ENCODE measurements at places on chromosomes 7 and 10.

- no peak for DNase-seq
Observed at GRCh38 chr10:47282657-47283018, 17.4 kb upstream of the GDF10 start.

- no peak for DNase-seq
Observed at GRCh38 chr7:136078630-136079029, 101.5 kb upstream of the MTPN start.

GRCh38 chr7:96833676-96834453 lies 124.2 kb upstream of the SEM1 start:
- no peak for DNase-seq

- DNase-seq: no peak
Observed at GRCh38 chr10:16297642-16298041, 139.2 kb upstream of the PTER start.

DNA sequence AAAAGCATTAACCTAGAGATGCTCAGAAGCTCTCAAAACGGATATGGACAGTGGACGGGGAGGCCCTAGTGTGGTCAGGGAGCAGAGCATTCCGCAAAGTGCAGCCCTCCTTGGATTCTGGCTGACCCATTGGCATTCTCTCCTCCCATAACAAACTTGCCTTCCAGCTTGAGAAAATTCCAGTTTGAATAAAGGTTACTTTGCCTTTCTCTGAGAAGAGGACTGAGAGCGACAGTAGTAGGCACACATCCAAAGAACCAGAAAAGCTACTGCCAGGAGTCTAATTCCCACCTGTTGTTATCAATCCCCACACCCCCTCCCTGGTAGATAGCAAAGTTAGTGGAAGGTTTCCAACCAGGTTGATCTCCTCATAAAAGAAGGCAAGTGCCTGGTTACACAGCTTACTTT lies 84.7 kb upstream of the TRIL start:
- DNase-seq: no peak

DNA sequence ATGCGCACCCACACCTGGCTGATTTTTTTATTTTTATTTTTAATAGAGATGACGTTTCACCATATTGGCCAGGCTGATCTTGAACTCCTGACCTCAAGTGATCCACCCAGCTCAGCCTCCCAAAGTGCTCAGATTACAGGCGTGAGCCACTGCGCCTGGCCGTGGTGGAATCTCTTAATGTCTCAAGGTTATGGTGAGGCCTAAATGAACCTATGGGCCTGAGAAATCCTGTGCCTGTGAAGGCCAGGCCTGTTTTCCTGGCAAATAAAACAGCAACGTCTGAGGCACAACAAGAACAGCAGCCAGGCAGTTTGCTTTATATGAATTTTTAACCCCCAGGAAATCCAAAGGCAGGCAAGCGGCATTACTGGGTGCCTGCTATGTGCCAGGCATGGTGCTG lies 297.5 kb upstream of the ZMIZ1 start:
- no peak for DNase-seq

DNA sequence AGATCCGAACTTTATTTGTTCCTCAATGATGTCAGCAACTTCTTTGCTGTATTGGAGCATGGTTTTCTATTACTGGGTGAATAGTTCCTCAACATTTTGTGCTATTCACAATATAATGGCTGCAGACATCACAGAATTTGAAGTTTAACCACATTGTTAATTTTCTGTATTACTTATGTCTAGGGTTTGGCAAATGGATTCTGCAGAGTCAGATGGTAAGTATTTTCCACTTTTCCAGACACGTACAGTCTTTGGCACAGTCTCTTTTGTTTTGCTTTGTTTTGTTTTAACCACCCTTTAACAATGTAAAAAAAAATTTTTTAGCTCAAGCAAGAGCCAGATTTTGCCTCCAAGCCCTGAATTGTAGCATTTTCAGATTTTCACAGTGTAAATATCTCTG lies 36.8 kb upstream of the FOXK1 start:
- DNase-seq: no peak

DNA sequence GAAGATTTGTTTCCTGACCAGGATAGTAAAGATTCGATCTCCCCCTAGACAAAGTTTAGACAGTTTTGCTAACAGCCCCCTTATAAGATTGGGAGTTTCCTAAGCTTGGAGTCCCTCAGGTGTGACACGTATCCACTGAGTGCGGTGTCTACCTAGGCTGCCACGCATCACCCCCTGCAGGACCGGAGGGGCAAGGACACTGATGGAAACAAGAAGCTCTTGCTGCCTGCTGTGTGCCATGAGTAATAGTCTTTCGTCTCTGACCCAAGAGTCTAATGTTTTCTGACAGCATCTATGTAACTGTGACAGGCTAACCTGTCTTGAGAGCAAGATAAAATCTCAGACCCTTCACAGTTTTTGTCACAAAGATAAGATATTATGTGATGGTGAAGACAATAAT lies 173.5 kb downstream of the SEMA3E start:
- DNase-seq: peak; percentile 80

DNA sequence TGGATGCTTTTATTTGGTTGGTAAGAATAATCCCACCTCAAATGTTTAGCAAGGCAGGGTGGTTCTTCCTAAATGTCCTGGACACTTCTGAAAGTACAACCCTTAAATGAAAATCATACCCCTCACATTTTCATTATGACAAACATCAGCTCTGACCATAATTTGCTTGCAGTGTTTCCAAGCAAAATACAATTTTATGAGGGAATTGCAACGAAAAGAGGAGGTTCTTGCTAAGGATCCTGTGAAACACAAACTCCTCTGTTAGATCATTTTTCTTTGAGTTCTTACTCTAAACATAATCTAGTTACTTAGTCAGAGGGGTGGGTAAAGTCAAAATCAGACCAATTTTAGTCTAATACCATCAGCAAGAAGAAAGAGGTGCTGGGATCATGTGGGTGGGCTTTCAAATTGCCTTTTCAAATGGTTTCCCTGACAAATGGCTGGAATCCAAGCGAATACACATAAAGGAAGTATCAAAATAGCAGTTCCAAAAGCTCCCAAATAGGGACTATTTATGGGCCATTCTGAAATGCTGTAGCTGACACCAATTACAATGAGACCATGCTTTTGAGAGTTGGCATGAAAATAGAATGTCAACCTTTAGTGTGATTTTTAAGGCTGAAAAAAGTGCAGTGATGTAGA lies 164.9 kb upstream of the INHBA start:
- no peak for DNase-seq

GRCh38 chr10:100934084-100934659 lies 21.4 kb downstream of the SLF2 start:
- DNase-seq: no peak

DNA sequence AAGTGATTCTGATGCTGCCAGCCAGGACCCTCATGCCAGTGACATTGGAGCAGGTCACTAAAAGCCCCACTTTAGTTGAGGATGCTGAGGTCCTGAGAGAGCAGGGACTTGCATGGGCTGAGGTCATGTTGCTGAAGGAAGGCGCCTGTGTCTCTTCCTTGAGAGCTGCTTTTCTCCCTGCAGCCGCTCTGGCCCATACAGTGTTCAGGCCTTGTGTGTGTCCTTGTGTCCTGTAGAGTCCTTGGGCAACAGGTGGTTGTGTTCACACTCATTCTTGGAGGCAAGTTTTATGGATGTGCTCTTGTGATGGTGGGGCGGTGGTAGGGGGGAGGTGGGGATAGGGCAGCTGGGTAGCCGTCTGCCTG lies 33.3 kb downstream of the TSPAN14 start:
- no peak for DNase-seq

DNA sequence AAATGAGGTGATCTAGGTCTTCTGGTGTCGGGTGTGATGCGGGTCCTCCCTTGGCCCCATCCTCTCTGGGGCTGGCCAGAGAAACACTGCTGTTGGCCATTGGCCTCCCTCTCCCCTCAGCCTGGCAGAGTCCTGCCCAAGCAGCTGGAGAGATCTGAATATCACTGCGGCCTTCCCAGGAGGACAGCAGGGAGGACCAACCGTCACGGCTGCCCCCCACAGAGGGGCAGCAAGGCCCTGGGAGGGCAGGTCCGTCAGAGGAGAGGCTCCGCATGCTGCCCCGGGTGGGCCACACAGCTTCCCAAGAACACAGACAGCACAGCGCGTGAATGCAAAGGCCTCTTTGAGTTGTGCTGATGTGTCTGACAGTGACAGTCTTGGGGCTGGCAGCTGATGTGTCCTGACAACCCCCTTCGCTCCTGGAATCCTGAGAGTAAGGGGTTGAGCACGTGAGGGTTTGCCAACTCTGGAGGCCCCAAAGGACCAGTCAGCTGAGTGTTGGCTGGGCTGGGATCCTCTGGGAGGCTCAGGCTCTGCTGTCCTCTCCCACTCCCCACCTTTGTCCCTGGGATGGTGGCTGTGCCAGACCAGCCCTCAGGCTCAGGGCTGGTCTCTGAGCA lies 132.5 kb upstream of the UNC5B start:
- DNase-seq: peak; percentile 15

DNA sequence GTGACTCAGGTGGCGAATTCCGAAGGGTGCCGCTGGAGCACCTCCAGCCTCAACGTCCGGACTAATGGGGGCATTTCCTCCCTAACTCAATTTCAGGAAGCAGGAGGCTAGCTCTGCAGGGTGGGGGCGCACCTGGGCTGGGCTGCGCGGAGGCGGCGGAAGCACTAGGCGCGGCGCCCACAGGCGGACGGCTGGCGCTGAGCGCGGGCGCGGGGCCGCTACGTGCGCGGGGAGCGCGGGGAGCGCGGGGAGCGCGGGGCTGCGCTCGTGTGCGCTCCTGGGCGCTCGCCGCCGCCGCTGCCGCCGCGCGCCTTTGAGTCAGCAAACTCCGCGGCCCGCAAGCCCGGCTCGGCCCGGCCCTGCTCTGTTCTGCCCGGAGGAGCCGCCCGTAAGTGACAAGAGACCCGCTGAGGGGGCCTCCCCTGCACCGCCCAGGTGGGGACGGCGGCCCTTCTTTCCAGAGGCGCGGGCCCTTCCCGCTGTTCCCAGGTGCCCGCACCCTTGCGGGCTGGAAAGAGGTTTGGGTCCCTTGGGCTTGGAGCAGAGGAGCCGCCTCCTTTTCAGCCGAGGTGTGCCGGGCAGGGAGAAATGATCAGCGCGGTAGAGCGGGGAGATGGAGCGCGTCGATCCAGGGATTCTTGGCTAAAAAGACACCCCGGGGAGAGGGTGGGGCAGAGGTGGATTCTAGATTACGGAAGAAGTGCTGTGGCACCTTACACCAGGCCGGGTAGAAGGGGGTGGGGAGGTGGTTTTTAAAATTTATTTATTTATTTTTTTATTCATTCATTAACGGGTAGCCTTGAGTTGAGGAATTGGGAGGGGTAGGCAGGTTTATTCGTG lies at the start of gene SNX10:
Gene SNX10, plus strand, starts transcription at position 164 of the 840 bp plus-strand sequence. CDS start 54,581 bp downstream, outside the sequence.
- DNase-seq: peak; percentile 79

GRCh38 chr7:28686418-28686800 lies 271.7 kb downstream of the TRIL start:
- peak; percentile 66 for DNase-seq

- DNase-seq: no peak
Observed at GRCh38 chr7:85995101-85995500, 648.6 kb upstream of the GRM3 start.

DNA sequence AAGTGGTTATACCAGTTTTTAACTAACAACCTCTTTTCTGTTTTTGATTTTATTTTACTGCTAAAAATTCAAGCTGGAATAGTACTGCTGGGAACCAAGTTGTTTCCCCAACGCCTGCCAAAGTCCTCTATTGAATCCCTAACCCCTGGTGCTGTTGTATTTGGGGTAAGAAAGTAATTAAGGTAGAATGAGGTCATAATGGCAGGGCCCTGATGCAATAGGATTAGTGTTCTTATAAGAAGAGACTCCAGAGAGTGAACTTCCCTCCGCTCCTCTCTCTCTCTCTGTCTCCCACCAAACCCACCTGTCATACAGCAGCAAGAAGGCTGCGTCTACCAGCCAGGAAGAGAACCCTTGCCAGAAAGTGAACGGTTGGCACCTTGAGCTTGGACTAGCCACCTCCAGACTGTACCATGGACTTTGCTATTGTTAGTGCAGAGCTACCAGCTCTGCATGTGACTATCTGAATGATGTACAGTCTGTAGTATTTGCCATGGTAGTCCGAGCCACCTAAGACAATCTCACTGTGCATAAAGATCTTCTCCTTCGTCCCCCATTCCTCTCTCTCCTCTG lies 86.5 kb upstream of the KLF6 start:
- no peak for DNase-seq

GRCh38 chr10:114831186-114831867 lies 9.7 kb downstream of the FHIP2A start:
- no peak for DNase-seq

- peak; percentile 86 for DNase-seq
Observed at GRCh38 chr10:36725581-36726520, 399.5 kb upstream of the ANKRD30A start.

- no peak for DNase-seq
Observed at GRCh38 chr7:90383422-90383821, 19.8 kb upstream of the CLDN12 start.

GRCh38 chr10:130686689-130687300 lies 550.6 kb downstream of the GLRX3 start:
- DNase-seq: peak; percentile 63

DNA sequence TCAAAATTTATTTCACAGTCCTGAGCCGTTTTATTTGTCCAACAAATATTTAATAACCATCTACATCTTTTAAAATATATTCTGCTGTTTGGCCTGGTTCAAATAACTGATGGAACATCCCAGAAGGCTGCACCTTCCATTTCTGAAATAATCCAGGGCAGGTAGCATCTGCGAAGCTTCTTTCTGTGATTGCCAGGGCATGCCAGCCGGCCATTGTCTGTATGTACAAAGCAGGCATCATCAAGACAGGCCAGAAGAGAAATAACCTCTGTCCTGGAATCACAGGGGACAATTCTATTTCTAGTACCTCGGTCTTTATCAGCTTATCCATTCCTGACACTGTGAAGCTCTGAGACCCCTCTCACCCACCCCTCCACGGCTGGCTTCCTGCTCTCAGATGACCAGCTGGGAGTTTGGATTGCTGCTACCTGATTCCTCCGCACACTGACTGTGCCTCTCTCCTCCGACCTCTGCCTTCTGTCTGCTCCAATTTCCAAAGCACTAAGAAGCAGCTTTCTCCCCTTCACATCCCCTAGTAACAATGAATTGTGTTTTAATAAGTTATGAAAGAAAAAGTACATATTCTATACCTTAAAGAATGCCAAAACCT lies 8.0 kb downstream of the DGKI start:
- no peak for DNase-seq

GRCh38 chr10:43912469-43912868 lies 263.8 kb upstream of the ZNF32 start:
- DNase-seq: no peak

DNA sequence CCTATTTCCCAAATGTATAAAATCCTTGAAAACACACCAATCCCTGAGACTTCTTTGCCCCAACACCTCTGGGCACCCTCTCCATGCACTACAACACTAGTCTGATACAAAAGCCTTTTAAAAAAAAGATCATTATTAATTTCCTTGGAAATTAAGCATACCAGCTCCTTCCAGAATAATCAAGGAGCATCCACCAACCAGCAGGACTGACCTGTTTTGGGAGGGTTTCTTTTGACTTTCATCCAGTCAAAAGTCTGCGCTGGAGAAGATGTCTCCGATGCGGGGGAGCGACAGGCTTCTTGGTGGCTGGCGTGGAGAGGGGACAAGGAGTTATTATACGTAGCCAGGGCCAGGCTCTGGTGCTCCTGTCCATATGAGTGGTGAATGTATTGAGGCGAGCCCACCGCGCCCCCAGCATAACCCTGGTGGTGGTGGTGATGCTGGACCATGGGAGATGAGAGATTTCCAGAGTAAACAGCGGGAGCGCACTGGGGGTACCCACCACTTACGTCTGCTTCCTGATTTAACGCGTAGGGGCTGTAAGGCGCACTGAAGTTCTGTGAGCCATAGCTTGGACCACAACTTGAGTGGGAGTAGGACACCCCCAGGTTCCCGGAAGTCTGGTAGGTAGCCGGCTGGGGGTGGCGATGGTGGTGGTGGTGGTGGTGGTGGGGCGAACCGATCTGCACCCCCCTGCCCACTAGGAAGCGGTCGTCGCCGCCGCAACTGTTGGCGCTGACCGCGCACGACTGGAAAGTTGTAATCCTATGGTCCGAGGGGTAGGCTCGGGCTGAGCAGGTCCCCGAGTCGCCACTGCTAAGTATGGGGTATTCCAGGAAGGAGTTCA lies 527 bp downstream of the HOXA1 start:
- no peak for DNase-seq

All from H9 (cell line).